ENCODE measurements at places on chromosomes 12 and 14.

DNA sequence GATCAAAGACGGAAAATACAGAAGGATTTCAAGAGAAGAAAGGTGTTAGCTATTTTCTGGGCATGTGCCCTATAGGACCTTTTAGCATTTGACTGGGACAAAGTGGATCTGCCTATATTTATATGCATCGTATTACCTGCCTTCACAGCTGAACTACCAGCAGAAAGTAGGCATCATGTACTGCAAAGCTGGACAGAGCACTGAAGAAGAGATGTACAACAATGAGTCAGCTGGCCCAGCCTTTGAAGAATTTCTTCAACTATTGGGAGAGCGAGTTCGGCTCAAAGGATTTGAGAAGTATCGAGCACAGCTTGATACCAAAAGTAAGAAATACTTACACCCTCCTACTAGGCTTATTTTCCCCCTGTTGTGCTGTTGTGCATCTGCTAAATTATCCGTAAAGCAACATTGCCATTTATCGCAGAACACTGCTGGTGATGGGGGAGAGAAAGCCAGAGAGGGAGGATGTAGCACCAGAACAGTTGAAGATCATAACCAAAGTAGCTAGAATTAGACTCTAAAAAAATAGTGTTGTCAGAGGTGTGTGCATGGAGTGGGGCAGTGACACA, 282.0 kb upstream of the RGS6 start:
- no peak for DNase-seq

GRCh38 chr12:16927259-16927658, 321.3 kb upstream of the LMO3 start:
- DNase-seq = no peak

- DNase-seq = no peak
These were observed 20.3 kb upstream of the GNS start for GRCh38 chr12:64779354-64779974.

- DNase-seq = no peak
These were observed 8.5 kb upstream of the FGF23 start for GRCh38 chr12:4388032-4388431.

DNA sequence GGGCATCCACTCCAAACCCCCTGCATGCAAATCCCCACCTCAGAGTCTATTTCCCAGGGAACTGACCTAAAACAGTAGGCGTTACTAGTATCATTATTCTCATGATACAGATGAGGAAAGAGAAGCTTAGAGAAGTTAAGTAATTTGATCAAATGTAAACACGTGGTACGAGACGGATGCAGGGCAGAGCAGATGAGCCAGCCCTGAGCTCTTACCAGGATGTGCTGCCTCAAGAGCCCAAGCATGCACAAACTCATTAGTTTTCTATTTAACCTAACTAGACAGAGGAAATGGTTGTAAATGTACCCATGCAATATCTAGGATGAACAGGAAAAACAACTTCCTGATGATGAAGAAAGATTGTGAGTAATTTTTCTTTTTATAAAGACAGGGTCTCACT, 173.3 kb upstream of the RASSF8 start:
- DNase-seq = no peak

GRCh38 chr12:29662734-29663323, 120.9 kb downstream of the TMTC1 start:
- DNase-seq = no peak

DNA sequence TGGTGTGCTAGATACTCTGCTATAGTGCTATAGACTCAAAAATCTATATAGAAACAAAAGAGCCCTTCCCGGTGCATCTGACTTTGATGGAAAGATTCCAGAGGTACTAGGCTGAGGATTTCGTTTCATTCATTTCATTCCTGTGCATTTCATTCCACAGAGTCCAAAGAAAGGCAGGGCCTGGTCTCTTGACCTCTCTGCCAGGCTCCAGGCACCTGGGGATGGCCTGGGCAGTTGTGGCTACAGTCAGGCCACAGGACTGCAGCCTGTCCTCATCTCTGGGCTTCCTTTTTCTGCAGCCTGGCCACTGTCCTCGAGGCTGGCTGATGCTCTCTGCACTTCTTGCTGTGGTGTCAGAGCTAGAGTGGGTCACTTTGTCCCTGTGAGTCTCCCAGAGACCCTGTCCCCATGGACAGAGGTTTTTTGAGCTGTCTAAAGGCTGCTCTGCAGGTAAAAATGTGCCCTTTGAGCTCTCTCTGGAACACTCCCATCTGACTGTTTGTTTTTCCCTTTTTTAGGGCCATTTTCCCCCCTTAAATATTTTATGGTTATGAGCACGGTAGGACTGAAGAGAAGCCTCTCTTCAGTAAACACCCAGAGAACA, 3.2 kb upstream of the VDR start:
- no peak for DNase-seq

GRCh38 chr14:76376878-76377734, 1.2 kb downstream of the ESRRB start:
- DNase-seq = no peak

DNA sequence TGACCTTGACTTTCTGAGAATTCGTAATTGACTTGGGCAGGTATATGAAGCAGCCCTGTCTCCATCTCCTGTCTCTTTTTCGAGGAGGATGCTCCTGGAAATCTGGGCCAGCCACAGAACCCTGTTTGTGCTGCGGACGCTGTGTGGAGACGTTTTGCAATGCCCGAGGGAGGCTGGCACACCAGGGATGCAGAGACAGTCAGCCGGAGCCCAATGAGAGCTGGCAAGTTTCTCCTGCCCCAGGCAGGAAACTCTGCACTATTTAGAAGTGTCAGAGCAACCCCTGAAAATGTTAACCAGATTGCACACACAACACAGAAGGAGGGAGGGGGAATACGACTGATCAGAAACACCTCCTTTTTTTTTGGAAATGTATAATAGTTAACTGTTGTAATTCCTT, 103.2 kb upstream of the DYRK2 start:
- DNase-seq = no peak

DNA sequence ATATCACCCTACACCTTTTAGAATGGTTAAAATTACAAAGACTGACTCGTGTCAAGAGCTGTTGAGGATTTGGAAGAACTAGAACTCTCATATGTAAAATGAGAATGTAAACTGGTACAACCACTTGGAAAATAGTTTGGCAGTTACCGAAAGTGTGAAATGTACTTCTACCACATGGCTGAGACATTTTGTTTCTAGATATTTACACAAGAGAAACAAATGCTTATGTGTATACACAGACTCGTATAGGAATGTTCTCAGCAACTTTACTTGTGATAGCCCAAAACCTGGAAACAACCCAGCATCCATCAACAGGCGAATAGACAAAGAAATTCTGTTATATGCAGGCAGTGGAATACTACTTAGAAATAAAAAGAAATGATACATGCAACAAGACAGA, 103.0 kb downstream of the BRMS1L start:
- DNase-seq = no peak

GRCh38 chr14:75460394-75460793, 32.6 kb downstream of the JDP2 start:
- DNase-seq = no peak

- no peak for DNase-seq
These were observed 83.0 kb upstream of the PIWIL1 start for GRCh38 chr12:130254461-130255276.

DNA sequence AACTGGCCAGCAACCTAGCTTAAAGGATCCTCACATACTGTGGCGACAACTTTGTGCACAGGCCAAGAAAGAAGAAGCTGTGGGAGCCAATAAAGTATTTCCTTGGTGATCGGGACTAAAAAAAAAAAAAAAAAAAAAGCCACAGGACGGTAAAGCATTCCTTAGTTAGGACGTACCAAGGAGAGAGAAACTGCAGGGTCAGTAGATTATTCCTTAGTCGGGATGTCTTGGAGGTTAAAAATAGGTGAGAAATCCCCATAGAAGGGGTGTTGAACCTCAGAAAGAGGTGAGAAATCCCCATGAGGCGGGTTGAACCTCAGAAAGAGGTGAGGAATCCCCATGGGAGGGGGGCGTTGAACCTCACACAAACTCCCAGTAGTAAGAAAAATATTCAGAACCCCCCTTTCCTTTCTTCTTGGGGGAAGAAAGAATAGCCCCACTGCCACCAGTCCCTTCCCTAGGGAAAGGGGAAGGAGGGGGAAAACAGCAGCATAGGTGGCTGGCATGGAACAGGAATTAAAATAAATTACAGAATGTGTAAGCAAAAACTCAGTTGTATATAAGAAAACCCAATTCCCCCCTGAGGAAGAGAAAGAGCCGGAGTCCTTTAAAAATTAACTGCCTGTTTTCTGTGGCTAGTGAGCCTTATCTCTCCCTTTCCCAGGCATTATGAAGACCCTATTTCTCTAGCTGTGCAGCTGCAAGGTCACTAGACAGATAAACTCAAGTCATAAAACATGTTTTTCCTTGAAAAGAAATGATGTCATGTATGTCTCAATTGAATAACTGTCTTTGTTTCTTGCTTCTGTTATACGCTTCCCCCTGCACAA, 26.8 kb downstream of the KLRK1 start:
- DNase-seq = no peak

DNA sequence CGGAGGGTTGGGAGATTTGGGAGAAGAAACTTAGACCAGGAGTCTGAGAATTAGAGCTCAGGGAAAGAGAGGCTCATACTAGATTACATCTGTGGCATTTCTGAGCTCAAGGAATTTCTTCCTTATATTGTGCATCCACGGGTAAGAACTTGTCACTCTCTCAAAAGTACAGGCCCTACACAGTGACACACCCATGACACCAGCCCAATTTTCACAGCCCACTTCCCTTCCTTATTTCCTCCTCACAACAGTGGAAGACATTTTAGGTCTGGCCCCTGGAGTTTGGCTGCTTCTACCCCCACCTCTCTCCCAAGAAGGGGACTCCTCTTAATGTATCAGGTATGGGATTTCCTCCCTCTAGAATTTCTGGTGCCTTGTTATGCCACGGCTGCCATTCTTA, 9.2 kb upstream of the ZNF385A start:
- no peak for DNase-seq

DNA sequence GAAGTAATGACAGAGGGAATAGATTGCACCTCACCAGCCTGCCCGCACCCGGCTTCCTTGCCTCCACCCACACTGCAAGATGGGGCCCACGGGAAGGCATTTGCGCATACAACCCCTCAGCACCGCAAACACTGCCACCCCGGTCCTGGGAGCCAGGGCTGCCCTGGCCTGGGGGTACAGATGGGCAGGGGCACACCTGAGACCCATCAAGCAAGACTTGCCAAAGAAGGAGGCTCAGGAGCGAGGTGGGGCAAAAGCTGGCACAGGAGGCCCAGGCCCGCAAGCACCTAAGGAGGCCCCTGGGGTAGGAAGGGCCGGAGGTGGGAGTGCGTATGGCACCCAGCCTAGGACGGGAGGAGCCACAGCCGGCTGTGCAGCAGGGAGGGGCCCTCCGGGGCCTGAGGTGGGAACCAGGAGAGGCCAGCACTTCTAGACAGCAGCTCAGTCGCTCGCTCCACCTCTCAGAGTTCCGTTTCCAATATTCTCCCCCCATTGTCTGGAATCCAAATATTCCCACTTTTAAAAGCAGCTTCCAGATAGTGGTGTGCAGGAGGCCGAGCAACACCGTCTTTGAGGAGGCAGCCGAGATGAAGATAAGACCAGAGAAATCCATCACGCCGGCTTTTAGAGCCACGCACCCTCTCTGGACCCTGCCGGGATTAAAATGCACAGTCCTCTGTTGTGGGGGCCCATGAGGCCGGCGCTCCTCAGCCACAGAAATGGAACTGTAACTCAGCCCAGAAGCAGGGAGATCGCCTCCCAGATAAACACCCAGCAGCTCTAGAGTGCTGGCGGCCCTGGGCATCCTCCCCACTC, 12.2 kb upstream of the C14orf180 start:
- no peak for DNase-seq

GRCh38 chr14:89912667-89913211, 41.8 kb downstream of the EFCAB11 start:
- peak; percentile 72 for DNase-seq

GRCh38 chr12:48601013-48601756, 31.3 kb upstream of the LALBA start:
- DNase-seq = no peak

DNA sequence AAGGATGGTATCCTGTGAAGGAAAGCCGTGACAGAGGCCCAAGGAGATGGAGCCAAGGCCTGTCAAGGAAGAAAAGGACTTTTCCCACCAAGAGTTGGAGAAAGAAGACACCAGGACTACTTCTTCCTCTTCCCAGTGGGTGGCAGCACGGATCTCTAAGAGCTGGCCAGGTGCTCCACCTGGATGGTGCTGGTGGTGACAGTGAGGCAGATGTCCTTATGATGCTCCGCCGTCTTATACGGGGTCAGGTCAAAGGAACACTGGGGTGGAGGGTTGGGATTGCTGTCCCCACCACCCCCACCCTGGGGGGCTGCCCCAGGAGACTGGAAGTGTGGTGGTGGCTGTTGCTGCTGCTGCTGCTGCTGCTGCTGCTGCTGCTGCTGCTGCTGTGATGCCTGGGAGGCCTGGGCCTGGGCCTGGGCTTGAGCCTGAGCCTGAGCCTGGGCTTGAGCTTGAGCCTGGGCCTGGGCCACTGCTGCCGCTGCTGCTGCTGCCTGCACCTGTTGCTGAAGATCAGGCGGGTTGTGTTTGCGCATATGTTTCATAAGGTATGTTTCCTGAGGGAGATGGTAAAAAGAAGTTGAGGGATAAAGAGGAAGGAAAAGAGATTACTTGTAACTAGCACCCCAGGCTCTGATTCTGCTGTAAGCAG, 4.8 kb upstream of the ING4 start:
- no peak for DNase-seq

DNA sequence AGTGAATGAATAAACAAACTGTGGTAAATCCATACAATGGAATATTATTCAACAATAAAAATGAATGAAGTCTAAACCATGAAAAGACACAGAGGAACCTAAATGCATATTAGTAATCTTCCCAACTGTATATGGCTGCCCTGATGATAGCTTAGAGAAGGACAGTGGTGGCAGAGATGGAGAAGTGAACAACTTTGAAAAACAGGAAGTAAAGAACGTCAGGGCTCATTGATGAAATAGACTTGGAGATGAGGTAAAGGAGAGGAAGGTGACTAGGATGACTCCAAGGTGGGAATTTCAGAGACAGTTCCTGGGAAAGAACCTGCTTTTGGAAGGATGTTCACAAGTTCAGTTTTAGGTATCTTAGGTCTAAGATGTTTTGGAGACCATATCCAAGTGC, 36.3 kb upstream of the NT5DC3 start:
- no peak for DNase-seq

DNA sequence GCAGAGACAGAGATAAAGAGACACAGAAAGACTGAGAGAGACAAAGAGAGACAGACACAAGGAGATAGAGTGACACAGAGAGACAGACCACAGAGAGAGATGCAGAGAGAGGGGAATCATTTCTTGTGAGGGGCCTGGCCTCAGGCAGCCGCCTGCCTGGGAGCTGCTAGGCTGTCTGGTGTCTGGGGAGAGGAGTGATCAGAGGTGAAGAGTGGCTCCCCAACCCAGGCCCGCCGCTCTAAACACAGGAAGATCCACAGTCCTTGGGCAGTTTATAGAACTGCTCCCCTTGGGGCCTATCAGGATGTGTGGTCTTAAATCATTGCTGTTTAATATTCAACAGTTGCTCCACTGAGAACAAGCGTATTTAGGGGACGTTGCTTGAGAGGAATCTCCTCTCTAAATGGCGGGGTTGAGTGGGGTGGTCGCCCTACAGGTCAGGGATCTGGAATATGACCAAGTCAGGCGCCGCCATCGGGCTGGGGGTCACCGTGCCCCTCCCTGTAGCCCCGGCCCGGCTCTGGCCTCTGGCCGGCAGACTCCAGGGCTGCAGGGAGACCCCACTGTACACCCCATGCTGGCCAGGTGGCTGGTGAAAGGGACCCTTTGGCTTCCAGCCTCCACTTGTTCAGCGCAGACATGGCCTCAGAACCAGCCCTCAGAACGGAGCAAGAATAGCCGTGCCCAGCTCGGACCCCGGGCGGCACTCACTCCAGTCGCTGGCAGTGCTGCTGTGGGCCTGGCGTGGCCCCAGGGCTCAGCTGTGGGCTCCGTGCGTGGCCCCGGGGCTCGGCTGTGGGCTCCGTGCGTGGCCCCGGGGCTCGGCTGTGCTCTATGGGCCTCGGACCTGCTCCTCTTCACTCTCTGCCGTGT, 89.4 kb downstream of the GALNT9 start:
- DNase-seq = no peak
